SJCRH30 (cell line): ENCODE measurements at places on chromosomes 2 and 18.
A peak's percentile ranks its signal among the peaks of the same experiment; 100 is the strongest.

GRCh38 chr18:7638321-7638720 is 71.2 kb downstream of the PTPRM start:
- DNase-seq = no peak

DNA sequence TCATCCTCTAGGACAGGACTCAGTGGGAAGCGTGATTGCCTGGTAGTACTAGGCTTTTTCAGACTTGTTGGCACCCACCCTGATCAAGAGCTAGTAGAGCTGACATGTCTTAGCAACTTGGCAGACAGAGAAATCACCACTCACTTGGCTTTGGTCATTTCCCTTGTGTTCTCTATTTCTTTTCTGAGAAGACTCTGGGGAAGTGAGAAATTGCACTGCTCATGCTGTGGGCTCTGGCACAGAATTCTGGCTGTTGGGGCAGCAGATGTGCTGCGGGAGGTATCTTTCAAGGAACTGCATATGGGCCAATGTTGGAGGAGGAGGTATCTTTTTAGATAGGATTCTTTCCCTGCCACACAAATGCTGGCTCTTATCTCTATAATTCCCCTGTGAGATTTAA is 529.1 kb upstream of the MEX3C start:
- DNase-seq = no peak

- no peak for DNase-seq
Measured at GRCh38 chr2:177597759-177598158, 205.2 kb downstream of the AGPS start.

DNA sequence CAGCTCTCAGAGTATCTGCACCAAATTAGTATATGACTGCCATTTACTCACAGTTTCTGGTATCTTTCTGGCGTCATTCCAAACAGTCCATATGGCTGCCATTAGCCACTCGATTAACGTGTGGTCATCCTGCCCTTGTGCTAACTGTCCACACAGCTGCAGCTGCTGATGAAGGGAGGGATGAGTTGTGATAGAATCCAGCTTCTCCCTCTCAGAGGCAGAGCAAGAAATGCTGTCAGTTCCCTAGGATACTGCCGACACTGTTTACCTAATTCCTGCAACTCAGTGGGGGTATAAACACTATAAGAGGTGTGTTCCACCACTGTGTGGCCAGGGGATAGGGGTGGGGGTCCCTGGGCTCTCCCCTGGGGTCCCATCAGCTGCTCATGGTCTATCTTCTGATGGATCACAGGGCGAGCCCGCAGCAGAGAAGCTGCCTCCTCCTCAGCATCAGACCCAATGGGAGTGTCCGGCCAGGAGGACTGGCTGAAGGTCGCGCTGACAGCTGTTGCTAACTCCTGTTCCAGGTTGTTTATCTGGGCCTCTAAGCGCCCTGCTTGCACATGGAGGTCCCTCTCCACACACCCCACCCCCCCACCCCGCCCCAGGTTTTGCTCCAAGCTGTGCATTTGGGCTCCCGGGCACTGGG is 17.3 kb upstream of the KLHL23 start:
- DNase-seq = peak; percentile 68

- DNase-seq = no peak
Measured at GRCh38 chr2:134738141-134738870, 19.5 kb upstream of the TMEM163 start.

GRCh38 chr2:100840519-100840918 is 20.6 kb downstream of the NPAS2 start:
- DNase-seq = no peak

- peak; percentile 40 for DNase-seq
Measured at GRCh38 chr18:37778417-37779165, 213.0 kb upstream of the CELF4 start.

DNA sequence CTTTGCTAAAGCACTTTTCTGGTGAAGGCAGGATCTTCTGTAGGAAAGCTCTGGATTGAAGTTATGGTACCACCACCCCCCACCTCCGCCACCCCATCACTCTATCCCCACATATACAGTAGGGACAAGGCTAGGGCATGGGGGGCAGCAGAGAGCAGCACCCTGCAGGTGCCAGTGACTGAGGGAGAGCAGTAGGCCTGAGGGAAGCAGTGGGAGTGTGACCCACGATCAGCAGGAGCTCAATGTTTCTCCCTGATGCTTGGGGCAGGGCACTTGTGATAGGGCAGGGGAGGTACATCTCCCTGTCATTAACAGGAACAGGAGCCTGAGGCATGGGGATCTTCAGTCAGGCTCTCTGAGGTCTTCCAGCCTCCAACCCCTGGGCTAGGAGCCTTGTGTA is 121.6 kb downstream of the ZFP36L2 start:
- DNase-seq = no peak

- peak; percentile 60 for DNase-seq
Measured at GRCh38 chr2:238061315-238062202, 758 bp downstream of the SCLY start.

DNA sequence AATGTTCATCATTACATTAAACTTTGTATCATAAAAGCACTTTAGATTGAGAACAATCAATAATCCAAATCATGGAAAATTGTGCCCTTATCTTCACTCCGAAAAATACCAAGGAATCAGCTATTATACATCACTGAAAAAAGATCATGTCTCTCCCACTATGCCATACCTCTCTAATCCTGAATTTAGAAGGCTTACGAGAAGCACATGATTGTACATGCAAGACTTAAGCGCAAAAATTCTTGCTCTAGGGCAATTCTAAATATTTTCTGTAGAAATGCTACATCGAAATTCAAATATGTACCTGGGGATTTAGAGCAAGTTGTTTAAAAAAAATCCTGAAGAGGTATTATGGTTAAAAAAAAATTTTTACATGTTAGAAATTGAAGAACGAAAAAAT is 1.3 kb downstream of the CYTIP start:
- DNase-seq = no peak

GRCh38 chr2:153218851-153219250 is 259.7 kb downstream of the RPRM start:
- no peak for DNase-seq

DNA sequence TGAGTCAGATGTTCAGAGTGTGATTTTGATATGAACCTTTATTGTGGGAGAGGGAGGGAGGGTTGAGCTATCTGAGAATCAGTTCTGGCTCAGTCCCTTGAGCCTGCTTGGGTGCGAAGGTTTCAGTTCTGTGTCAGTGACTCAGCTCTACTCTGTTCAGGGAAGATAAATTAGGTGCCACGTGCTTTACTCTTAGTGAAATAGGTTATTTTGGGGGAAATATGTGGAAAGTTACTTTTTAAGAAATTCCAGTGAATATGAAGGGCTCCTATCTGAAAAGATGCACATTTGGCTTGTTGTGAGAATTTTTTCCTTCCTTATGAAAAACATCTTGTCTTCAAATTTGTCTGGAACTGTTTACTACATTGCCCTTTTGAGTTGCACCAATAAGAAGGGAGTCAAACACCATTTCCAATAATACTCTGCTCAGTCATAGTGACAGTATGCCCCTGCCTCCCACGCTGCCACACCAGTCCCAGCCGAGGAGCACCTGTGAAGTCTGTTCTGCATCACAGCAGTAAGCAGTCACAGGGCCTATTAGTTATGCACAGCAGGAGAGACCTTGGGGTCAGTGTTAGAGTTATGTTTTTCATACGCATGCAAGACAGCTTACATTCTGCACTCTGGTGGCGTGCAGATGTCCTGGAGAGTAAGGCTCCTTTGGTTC is 32.8 kb upstream of the DNAH7 start:
- DNase-seq = peak; percentile 53

GRCh38 chr2:71605173-71605641 is 151.8 kb downstream of the DYSF start:
- DNase-seq = no peak

- DNase-seq = peak; percentile 86
Measured at GRCh38 chr2:191165176-191165643, 14.4 kb upstream of the STAT4 start.

- peak; percentile 29 for DNase-seq
Measured at GRCh38 chr2:175852879-175853615, 149.0 kb downstream of the LNPK start.

DNA sequence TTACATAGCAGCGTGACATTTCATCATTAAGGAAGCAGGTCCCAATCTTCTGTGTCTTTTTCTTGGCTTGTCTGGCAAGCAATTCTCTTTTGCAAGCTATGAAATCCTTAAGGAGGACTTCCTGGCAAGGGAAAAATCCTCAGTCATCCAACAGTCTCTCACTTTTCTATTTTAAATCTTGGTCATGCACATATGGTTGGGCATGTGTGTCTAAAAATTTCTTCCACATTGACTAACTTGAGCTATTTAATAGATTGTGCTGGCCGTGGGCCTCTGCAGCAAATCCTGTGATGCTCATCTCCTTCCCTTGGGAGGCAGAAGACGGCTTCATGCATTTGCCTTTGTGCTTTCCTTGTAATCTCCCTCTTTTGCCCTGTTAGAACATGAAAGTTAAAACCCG is 634.3 kb upstream of the FANCL start:
- DNase-seq = no peak

DNA sequence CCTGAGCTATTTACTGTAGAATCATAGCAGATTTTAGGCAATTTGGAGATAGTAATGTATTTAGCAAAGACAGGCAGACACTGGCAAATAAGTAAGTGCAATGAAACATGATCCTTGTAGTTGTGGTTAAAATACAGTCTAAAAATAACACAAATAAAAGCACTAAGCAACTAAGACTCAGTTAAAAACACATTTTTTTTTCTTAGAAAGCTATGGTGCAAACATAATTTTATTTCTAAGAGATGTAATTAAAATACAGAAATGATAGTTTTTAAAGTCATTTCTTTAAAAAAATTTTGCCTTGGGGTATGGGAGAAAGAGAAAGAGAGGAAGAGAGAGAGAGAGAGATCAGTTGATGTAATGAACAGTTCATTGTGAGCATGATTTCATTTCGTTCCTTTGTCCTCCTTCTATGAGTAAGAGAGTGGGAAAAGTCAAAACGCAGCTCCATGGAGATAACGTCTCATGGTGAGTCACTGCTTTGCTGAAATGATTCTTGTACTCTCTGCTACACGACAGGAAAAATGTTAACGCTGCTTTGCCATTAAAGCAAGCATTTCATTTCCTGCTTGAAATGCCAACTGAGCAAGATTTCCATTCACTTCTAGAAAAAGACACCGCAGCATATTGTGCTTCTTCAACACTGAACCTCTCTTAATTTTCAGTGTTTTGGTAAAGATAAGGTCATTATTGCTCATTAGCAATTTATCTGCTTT is 61.3 kb upstream of the PGAP1 start:
- peak; percentile 40 for DNase-seq

GRCh38 chr2:33709951-33710350 is 110.9 kb upstream of the FAM98A start:
- no peak for DNase-seq

- DNase-seq = no peak
Measured at GRCh38 chr2:133511679-133512078, 56.6 kb downstream of the NCKAP5 start.

- no peak for DNase-seq
Measured at GRCh38 chr18:58596265-58596681, 32.6 kb downstream of the ALPK2 start.

GRCh38 chr2:38448692-38449410 is 71.8 kb upstream of the ATL2 start:
- DNase-seq = no peak

GRCh38 chr2:216302981-216303676 is 69.2 kb downstream of the MARCHF4 start:
- DNase-seq = no peak

- no peak for DNase-seq
Measured at GRCh38 chr2:129437725-129438124, 541.7 kb upstream of the RAB6C start.

DNA sequence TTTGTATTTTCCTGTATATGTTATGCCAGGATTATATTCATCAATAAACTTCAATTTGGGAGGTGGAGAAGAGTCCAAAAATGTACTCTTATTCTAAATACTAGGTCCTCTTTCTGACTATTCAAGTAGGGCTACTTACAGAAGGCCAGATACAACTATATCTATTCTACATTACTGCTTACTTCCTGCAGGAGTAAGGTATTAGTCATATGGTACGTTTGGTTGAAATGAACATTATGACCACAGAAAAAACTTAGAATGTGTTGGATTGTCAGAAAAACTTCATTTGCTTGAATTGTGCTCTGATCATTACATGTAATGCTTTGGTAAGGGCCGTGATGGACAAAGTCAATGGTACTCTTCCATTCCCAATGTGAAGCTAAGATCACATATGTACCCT is 35.0 kb downstream of the STAT4 start:
- no peak for DNase-seq

DNA sequence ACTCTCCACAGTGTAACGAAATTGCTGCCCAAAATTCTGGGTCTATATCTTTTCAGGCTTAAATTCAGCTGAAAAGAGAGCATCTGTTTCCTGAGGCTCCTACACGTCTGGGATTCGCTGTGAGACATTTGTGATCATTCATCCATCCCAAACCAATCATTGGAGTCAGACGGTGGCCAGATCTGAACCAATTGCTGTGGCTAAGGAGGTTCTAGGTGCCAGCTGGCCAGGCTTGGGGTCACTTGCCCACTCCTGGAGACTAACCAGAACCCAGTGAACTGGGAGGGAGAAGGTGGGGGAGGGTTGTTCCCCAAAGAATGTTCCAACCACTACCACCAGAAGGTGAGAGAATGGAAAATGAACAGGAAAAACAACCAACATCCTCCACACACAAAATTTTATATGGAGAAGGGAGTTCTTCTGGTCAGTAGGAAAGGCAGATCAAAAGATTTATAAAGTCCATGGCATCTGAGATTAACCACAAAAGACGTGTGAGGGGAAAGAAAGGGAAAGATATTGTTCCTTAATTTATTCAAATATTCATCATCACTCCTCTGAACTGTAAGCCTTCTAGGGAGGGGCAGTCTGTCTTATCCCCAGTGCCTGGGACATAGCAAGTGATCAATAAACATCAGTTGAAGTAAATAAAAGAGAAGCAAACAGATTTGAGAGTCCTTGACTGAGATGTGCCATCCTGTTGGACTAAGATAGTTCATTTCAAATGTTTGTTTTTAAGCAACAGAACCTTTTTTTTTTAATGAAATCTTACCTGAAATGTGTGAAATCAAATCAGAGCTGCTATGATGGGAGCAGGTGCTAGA is 3.0 kb upstream of the RTKN start:
- DNase-seq = no peak

- no peak for DNase-seq
Measured at GRCh38 chr2:173948842-173949241, 16.3 kb downstream of the SP3 start.

- DNase-seq = peak; percentile 99
Measured at GRCh38 chr2:64063924-64064331, 44.7 kb upstream of the VPS54 start.

GRCh38 chr2:16155766-16156165 is 215.4 kb downstream of the MYCN start:
- no peak for DNase-seq

- DNase-seq = no peak
Measured at GRCh38 chr2:158805936-158806335, 10.8 kb downstream of the DAPL1 start.

DNA sequence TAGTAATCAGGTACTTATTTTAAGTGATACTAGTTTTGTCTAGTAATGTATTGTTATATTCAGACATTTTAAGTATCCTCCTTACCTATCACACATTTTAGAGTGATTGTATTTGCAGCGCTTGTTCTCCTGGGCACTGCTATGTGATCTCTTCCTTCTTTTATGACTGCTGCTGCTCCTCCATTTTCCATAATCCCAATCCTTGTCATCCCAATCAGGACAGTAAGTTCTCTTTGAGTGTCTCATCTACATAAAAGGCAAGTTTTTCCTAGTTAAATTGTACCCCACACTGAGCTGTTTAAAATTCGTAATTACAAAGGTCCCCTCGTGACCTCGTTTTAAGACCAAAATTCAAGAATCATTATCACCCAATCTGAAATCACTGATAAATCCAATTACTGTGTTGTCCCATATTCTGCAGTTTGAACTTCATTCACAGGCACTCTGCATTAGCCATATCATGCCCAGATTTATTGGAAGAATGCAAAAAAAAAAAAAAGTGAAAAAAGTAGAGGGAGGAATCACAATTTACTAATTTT is 2.8 kb downstream of the CLK1 start:
- DNase-seq = no peak
